Cardiac septum (tissue), 1 donor: ENCODE measurements at places on chromosomes 7 and 10. TPM values are rescaled to one million over a fixed set of nuclear protein-coding genes. Genes with fewer than 3 reads are reported as not detected.

The FAM171A1 gene
- 8.3 TPM for total RNA-seq

DNA sequence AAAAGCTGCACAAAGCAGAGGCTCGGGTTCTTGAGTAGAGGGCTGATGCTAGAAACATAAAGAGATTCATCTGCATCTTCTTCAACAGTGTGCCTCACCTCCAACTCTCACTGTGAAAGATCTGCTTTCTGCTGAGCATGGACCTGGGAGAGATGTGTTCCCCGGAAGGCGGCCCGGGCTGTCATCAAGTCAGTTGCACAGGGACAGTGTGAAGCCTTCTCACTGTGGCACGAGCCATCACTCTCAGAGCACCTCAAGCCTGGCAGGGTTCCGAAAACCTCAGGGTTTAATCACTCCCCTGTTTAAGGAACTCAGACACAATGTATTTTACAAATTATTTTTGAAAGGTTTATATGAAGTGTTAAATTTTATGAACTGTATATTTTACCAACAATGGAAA, 98.7 kb downstream of the RBM20 start:
- peak; percentile 76 for DNase-seq

- DNase-seq: no peak
Measured at GRCh38 chr7:101402081-101402779, 39.6 kb downstream of the COL26A1 start.

GRCh38 chr7:67901808-67902480, 905.3 kb downstream of the TYW1 start:
- DNase-seq: no peak

DNA sequence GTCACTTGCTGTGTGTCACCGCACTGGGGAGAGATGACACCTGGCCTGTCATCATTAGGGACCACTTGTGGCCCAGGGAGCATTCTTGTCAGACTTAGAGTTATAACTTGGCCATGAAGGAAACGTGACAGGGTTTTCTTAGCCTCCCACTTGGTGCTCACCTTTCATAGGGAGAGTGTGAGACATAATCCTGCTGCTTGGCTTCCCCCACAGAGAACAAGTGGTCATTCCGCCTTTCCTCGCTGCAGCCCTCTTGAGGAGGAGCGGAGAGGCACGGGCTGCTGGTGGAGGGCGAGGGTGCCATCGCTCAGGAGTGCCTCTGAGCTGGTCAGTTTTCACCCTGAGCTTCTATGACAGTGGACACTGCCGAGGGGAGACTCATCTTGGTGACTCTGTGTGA, 125.0 kb upstream of the GJD4 start:
- DNase-seq: no peak

GRCh38 chr7:19113855-19114550, 3.4 kb downstream of the TWIST1 start:
- DNase-seq: no peak

DNA sequence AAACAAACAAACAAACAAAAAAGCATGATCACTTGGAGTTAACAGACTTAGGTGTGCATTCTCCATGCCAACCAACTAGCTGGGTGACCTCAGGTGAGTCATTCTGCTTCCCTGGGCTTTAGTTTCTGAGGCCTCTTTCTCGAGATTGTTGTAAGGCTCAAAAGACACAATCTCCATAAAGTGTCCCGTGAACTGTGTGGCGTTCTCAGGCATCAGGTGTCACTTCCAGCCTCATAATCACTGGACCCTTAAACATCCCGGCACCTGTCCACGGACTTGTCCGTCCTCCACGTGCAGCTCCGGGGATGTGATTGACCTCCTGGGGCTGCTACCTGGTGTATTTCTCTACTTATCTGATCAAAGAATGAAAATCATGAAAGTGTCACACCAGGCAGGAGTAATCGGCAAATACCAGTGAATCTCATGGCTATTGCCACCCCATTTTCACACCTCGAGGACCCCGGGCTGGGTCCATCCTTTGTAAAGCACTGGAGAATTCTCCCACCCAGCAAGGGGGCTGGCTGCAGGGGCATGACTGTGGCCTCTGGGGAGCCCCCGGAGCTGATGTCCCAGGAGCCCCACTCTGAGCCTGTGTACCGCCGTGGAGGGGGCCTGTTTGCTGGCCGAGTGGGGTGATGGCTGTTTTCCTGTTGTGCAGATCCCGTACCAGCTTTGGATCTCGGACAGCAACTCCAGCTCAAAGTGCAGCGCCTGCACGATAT, 189.8 kb upstream of the SH2B2 start:
- DNase-seq: peak; percentile 47

- DNase-seq: no peak
Measured at GRCh38 chr10:92062273-92062672, 138.7 kb downstream of the BTAF1 start.

DNA sequence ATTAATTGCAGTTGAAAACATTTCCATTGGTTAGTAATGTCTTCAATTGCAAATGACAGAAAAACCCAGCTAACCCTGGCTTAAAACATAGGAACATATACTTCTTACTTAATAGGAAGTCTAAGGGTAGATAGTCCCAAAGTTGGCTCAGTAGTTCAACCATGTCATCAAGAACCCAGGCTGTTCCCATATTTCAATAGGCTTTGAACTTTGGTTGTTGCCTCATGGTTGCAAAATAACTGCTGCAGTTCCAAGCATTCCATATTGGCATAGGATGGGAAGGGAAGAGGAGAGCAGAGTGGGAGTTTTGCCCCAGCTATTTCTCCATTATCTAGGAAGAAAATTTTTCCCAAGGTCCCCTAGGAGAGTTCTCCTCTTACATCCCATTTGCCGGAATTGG, 81.4 kb upstream of the EEPD1 start:
- no peak for DNase-seq
